ENCODE measurements at places on chromosomes 11 and 22.

GRCh38 chr11:95917193-95918036, 6.5 kb downstream of the MTMR2 start:
- DNase-seq: no peak

DNA sequence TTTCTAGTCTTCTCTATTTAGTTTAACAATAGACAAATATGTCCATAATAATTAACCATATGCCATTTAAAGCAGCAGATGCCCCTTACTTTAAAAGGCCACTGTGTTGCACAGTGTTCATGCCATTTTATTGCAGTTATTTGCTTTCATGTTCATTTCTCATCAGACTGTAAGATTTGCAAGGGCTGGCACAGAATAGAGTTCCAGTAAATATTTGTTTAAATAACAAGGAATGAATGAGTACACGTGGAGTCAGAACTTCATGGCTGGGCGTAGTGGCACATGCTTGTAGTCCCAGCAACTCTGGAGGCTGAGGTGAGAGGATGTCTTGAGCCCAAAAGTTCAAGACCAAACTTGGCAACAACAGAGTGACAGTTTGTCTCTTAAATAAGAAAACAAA, 1228.6 kb downstream of the LRRC4C start:
- no peak for DNase-seq

- DNase-seq: no peak
Observed at GRCh38 chr11:61659413-61660196, 20.6 kb upstream of the DAGLA start.

- DNase-seq: peak; percentile 28
Observed at GRCh38 chr22:44031158-44031952, 7.3 kb downstream of the PARVB start.

GRCh38 chr11:60769273-60769672, 12.6 kb downstream of the MS4A15 start:
- no peak for DNase-seq

- peak; percentile 59 for DNase-seq
Observed at GRCh38 chr11:118434553-118435289, 1.6 kb upstream of the KMT2A start.

- no peak for DNase-seq
Observed at GRCh38 chr11:109306322-109306721, 115.7 kb upstream of the C11orf87 start.

GRCh38 chr22:17194213-17194612, 25.0 kb downstream of the ADA2 start:
- no peak for DNase-seq

GRCh38 chr11:68282141-68282860, 10.5 kb upstream of the C11orf24 start:
- DNase-seq: no peak

- peak; percentile 37 for DNase-seq
Observed at GRCh38 chr11:63551889-63552266, 11.3 kb downstream of the PLAAT2 start.

DNA sequence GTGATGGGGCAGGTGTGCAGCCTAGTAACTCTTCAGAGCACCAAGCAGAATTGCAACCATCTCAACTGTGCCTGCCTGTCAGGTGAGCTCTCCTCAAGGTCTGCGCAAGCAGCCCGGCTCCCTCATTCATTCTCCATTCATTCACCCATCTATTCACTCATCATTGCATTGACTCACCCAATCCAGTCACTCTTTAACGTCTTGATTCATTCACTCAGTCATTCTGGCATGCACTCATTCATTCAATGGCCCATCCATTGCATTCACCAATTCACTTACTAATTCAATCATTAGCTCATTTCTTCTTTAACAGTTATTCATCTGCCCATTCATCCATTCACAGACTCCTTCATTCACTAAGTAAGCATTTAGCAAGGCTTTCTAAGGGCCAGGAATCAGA, 111.8 kb downstream of the PDE2A start:
- no peak for DNase-seq

- peak; percentile 26 for DNase-seq
Observed at GRCh38 chr11:61814247-61814957, 2.4 kb downstream of the FADS1 start.

- DNase-seq: no peak
Observed at GRCh38 chr11:78253797-78254196, 65.1 kb downstream of the USP35 start.

DNA sequence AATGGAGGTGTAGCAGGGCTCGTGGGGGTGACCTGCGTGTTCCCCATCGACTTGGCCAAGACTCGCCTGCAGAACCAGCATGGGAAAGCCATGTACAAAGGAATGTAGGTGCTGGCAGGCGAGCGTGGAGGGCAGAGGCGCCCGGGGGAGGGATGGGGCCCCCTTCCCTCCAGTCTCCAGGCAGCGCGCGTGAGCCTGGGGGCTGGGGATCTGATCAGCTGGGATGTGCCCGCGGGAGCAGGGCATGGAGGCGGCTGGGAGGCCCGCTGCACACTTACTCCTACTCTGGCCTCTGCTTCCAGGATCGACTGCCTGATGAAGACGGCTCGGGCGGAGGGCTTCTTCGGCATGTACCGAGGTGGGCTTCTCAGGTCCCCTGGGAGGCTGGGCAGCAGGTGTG, 17.8 kb downstream of the SLC25A18 start:
- DNase-seq: no peak

GRCh38 chr11:19951558-19952115, 208.6 kb downstream of the DBX1 start:
- DNase-seq: peak; percentile 64

Measured in natural killer cell (primary cell).